ENCODE measurements at places on chromosomes 6 and 20.

- no peaks in the 10 kb centered on the region for H3K36me3 ChIP-seq
- H3K4me1 ChIP-seq: peaks cover 29% of the 10 kb centered on the region
- DNase-seq: no peak
- no peaks in the 10 kb centered on the region for H3K27me3 ChIP-seq
- peak overlapping the region; percentile 73 for H3K27ac ChIP-seq
These were observed 25.8 kb downstream of the CAP2 start for GRCh38 chr6:17419189-17419575.

- H3K27me3 ChIP-seq: no peaks in the 10 kb centered on the region
- H3K4me3 ChIP-seq: no peak overlapping the region
- no peak overlapping the region for H3K27ac ChIP-seq
- DNase-seq: no peak
- no peaks in the 10 kb centered on the region for H3K4me1 ChIP-seq
These were observed 36.1 kb downstream of the EFCAB8 start for GRCh38 chr20:32894711-32895355.

DNA sequence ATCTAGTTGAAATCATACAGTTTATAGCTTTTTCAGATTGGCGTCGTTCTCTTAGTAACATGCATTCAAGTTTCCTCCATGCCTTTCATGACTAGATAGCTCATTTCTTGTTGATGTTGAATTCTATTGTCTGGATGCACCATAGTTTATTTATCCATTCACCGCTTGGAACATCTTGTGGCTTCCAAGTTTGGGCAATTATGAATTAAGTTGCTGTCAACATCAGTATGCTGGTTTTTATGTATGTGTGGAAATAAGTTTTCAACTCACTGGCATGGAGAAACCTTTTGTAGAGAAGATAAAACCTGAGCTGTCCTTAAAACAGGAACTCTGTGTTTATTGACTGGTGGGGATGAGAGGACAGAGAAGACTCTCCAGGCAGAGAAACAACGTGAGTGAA lies 248.0 kb downstream of the CDC5L start:
- H3K4me1 ChIP-seq: no peaks in the 10 kb centered on the region
- no peak overlapping the region for H3K4me3 ChIP-seq
- peaks cover under 1% of the 10 kb centered on the region for H3K27me3 ChIP-seq

- no peaks in the 10 kb centered on the region for H3K4me1 ChIP-seq
- H3K27ac ChIP-seq: no peak overlapping the region
- H3K27me3 ChIP-seq: no peaks in the 10 kb centered on the region
- no peak overlapping the region for H3K4me3 ChIP-seq
- DNase-seq: no peak
These were observed 70.9 kb downstream of the OPN5 start for GRCh38 chr6:47852727-47853126.

DNA sequence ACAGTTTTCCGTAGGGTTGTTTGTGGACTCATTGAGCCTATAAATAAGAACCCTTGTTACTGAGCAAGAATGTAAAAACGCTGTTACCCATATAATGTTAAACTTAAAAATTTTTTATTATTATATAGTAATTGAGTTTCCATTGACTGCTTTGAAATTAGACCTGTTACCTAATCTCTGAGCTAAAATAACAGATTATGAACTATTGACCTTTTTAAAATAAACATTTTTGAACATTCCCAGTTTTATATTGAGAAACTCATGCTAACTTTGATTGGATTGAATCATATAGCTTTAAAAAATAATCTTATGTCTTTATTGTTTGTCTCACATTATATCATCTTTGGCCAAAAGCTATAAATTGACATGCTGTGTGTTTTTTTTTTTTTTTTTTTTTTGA lies 95.5 kb downstream of the CD2AP start:
- peaks cover 16% of the 10 kb centered on the region for H3K36me3 ChIP-seq
- H3K27me3 ChIP-seq: no peaks in the 10 kb centered on the region
- H3K4me3 ChIP-seq: no peak overlapping the region

DNA sequence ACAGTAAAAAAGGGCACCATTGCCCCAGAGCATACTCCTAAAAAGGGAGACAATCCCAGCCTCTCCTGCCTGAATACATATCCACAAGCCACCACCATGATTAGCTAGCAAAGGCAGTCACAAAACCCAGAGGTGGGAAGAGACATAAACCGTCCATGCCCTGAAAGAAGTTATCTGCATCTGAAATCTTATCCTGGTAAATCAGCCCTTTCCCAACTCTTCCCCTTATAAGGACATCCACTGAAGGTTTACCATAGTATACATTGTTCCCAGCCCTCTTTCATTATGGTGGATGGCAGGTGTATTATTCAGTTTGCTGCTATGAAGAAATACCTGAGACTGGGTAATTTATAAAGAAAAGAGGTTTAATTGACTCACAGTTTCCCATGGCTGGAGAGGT lies 95.2 kb downstream of the TBC1D7 start:
- H3K27me3 ChIP-seq: no peaks in the 10 kb centered on the region
- DNase-seq: no peak
- H3K4me3 ChIP-seq: no peak overlapping the region
- H3K27ac ChIP-seq: no peak overlapping the region

DNA sequence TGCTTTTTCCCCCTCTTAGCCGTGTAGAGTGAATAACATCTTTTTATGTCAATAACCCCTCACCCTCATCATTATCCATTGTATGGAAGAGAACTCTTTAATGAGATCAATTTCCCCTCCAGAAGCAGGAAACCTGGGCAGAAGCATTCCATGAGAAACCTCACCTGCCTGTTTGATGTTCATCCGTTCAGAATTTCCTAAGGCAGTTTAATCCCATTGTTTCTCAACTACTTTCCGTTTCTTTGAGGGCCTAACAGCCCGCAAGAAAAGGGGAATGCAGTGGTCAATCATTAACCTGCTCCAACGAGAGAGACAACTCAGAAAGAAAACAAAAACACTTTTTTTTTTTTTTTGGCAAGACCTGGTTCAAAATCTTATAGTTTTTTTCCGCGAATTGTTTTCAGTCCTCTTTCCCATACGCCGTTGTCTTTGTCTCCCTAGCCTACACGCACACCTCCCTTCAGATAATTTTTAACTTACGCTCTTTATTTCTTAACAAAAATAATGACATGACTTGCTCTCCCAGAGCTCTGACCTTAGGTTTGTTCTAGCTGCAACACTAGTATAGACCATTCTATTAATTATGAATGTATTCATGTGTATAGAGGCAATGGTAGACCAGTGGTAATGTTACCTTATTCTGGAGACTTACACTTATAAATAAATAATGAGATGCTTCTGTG lies 25.6 kb upstream of the ID4 start:
- H3K4me3 ChIP-seq: no peak overlapping the region
- H3K36me3 ChIP-seq: no peaks in the 10 kb centered on the region
- DNase-seq: no peak
- no peak overlapping the region for H3K27ac ChIP-seq
- H3K4me1 ChIP-seq: no peaks in the 10 kb centered on the region

GRCh38 chr6:169793408-169793807 lies 42.0 kb downstream of the ERMARD start:
- no peak overlapping the region for H3K27ac ChIP-seq
- no peak overlapping the region for H3K4me3 ChIP-seq
- DNase-seq: no peak
- H3K4me1 ChIP-seq: peaks cover 15% of the 10 kb centered on the region
- H3K27me3 ChIP-seq: no peaks in the 10 kb centered on the region
- H3K36me3 ChIP-seq: no peaks in the 10 kb centered on the region

DNA sequence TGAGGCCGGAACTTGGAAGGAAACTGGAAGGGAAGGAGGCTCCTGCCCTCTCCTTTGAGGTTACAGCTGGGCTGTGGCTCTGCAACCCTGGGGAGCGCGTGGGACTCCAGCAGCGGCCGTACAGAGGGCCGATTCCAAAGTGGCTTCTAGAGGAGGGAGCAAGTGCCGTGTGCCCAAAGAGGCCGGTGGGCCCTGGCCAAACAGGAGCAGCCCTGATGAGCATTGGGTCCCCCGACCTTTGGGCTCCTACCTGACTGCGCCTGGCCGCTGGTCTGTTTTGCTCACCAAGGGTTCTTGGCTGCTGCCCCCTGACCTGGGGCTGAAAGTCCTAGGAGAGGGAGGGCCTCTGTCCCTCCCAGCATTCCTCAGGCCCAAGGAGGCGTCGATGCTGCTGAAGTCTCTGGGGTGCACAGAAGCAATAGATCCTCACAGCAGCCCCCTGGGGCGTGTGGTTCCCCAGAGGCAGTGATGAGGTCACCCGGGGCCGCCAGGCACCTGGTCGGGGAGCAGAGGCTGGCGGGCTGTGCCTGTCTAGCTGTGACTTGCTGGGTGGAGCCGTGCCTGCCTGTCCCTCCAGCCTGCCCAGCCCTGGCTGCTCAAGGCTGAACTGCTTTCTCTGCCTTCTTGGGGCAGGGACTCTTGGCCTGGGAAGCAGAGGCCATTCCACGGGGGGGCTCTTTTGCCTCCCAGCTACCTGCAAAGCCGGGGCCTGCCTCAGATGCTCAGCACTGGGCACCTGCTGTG lies 9.8 kb downstream of the RBM38 start:
- peaks cover 69% of the 10 kb centered on the region for H3K36me3 ChIP-seq
- H3K4me1 ChIP-seq: peaks cover 100% of the 10 kb centered on the region
- peak overlapping the region; percentile 7 for H3K4me3 ChIP-seq
- peak; percentile 70 for DNase-seq
- peak overlapping the region; percentile 98 for H3K27ac ChIP-seq

GRCh38 chr6:148596891-148597455 lies 149.9 kb upstream of the UST start:
- H3K27me3 ChIP-seq: no peaks in the 10 kb centered on the region
- peak overlapping the region; percentile 72 for H3K27ac ChIP-seq
- DNase-seq: no peak
- H3K36me3 ChIP-seq: no peaks in the 10 kb centered on the region
- H3K4me3 ChIP-seq: no peak overlapping the region
- peaks cover 28% of the 10 kb centered on the region for H3K4me1 ChIP-seq

- H3K27ac ChIP-seq: peak overlapping the region; percentile 99
- H3K4me3 ChIP-seq: peak overlapping the region; percentile 83
- H3K27me3 ChIP-seq: no peaks in the 10 kb centered on the region
These were observed 637 bp upstream of the HIVEP2 start for GRCh38 chr6:142945446-142946180.

DNA sequence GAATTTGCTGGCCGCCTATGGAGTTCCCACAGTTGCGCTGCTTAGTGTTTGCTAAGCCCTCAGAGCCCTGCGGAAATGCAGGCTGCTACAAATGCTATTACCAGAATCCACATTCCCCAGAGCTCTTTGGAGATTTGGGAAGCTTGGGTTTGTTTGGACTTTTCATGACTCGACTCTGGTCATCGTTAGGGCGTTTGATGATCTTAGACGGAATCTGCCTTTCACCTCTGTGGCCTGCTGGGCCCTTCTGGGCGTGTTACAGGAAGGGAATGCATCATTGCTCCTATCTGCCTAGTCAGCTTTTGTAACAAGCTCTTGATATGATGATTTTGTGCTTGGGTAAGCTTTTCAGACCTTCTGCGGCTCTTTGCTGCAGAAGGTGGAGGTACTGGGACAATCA lies 50.8 kb downstream of the EYA2 start:
- H3K4me1 ChIP-seq: no peaks in the 10 kb centered on the region
- H3K36me3 ChIP-seq: no peaks in the 10 kb centered on the region
- no peaks in the 10 kb centered on the region for H3K27me3 ChIP-seq
- peak; percentile 46 for DNase-seq
- H3K27ac ChIP-seq: no peak overlapping the region

- H3K36me3 ChIP-seq: no peaks in the 10 kb centered on the region
- H3K4me3 ChIP-seq: no peak overlapping the region
- H3K27ac ChIP-seq: no peak overlapping the region
- H3K4me1 ChIP-seq: no peaks in the 10 kb centered on the region
- H3K27me3 ChIP-seq: no peaks in the 10 kb centered on the region
- no peak for DNase-seq
These were observed 31.3 kb downstream of the C20orf203 start for GRCh38 chr20:32642257-32643046.

Data from sigmoid colon (tissue), 7 donors.